ENCODE measurements at places on chromosomes 1 and 21. TPM values are rescaled to one million over a fixed set of nuclear protein-coding genes. Genes with fewer than 3 reads are reported as not detected.

- no peaks in the 10 kb centered on the region for H3K36me3 ChIP-seq
- no peak overlapping the region for H3K27ac ChIP-seq
- no peak for DNase-seq
- H3K4me1 ChIP-seq = no peaks in the 10 kb centered on the region
- H3K4me3 ChIP-seq = no peak overlapping the region
These were observed 16.7 kb downstream of the HSD11B1 start for GRCh38 chr1:209721323-209721722.

DNM3 gene
- 1.9 TPM for total RNA-seq

SLC1A7 gene
- not detected for total RNA-seq

CNKSR1 gene
- total RNA-seq = 4.8 TPM

HPDL gene
- total RNA-seq = 4.3 TPM

Measured in activated B cell treated with CpG ODN at 0.5 μM for 24 hours (primary cell).